ENCODE measurements at places on chromosomes 1 and 21.

DNA sequence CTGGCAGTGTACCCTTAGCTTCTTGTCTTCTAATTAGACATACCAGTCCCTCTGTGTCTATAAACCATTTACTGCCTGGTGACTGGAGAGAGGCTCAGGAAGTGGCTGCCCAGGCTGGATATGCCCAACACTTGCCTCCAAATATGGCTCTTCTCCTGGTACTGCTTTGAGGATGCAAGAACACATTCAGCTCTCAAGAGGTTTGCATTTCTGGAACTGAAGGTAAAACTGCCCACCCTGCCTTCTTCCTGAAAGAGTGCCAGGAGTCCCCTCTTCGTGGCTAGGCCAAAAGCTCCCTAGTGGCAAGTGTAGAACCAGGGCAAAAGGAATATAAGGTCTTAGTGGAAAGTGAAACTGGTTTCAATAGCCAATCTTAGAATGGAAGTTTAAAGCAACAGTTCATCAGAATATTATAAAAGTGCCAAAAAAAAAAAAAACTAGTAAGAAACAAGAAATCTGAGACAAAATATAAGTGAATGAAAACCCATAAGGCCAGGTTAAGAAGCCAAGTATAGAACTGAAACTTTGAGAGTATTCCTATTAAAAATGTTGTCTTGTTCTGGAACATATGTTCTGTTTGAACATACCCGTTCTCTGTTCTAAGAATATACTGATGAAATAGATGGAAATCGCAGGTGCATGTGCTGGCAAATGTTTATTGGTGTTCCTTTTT lies 77.2 kb upstream of the CTTNBP2NL start:
- DNase-seq, result no peak

DNA sequence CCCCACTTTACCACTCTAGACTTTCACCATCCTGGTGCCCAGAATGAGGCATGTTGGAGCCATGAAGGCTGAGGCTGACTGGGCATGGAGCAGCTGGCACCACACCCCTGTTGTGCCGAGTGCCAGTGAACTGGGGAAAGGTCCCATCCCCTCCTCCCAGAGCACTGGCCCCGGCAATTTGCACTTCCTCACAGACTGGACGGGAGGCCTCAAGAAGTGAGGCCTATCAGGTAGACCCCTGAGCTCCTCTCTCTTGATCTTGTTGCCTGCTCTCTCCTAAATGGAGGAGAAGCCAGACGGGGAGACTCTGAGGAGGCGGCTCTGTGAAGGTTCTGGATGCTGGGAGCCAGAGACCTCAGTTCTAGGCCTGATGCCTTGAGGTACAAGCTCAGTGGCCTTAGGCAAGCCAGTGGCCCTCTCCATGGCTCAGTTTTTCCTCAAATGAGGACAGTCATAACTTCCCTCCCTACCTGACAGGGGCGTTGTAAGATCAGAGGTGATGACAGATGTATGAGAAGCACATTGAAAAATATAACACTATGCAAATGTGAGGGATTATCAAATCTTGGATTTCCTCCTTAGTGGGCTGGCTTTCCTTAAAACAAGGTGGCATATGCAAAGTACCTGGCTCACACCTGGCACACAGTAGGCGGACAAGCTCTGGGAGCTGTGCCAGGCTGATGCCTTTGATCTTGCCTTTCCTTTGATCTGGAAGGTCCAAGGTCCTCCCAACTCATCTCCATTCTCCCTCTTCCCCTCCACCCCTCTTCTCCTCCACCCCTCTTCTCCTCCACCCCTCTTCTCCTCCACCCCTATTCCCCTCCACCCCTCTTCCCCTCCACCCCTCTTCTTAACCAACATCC lies 6.7 kb downstream of the GRHL3 start:
- no peak for DNase-seq

DNA sequence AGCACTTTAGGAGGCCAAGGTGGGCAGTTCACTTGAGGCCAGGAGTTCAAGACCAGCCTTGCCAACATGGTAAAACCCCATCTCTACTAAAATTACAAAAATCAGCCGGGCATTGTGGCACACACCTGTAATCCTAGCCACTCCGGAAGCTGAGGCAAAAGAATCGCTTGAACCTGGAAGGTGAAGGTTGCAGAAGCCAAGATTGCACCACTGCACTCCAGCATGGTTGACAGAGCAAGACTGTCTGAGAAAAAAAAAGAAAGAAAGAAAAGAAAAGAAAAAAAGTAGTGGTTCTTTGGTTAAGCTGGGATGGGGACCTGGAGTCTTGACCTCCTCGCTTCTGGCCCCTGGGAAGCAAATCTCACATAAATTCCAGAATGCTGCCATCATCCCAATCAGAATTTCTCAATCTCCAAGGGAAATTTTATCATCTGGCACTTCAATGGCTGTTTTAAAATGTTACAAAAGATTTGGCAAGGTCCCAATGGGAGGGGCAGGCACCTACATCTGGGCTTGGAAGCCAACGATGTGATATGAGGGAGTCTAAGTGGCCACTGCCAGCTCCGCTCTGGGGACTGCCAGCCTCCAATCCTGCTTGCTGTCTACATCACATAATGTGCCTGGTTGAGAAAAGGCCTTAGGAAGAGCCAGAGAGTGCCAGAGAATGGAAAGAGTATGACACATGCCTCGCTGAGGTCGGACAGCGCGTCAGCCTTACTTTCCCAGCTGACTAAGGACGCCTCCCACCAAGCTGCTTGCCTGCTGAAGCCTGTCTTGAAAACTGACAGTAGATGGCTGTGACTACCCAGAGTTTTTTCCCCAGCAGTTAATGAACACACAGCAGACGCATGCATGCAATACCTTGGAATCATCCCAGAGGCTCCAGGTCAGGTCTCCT lies 42.1 kb upstream of the SRP9 start:
- DNase-seq, result no peak

GRCh38 chr1:41392528-41392924 lies 31.3 kb downstream of the FOXO6 start:
- no peak for DNase-seq

DNA sequence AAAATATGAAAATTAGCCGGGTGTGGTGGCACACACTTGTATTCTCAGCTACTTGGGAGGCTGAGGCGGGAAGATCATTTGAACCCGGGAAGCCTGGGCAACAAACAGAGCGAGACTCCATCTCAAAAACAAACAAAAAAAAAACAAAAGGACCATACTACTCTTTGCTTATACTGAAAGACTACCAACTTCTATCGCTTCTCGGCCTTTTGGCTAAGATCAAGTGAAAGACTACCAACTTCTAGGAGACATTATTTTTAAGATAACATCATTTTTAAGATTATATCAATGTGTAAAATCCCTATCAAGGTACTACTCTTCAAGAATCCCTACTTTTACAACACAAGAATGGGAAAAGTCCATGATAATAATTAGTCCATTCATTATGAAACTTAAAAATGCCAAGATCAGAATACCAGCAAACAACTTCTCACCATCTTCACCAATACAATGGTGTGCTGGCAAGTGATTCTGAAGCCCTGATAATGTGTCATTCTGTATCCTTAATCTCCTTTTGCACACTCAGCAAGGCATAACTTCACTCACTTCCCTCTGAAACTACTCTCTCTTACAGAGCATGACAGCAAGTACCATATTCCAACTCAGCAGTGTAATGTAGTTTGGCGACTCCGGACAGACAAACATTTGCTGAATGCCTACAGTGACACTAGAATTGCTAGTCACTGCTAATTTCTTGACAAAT lies 1.7 kb downstream of the PTP4A2 start:
- DNase-seq, result peak; percentile 62

- no peak for DNase-seq
Measured at GRCh38 chr1:248853663-248854375, 5.1 kb downstream of the ZNF692 start.

GRCh38 chr21:17539323-17539722 lies 26.5 kb downstream of the CXADR start:
- no peak for DNase-seq

- DNase-seq, result no peak
Measured at GRCh38 chr1:10101929-10102328, 69.2 kb downstream of the UBE4B start.

All from activated effector memory CD4-positive, alpha-beta T cell treated with anti-CD3 and anti-CD28 coated beads, Interleukin-2, amount 50 U/mL, for 16 hours (primary cell).